ENCODE measurements at places on chromosomes 2 and 18.

DNA sequence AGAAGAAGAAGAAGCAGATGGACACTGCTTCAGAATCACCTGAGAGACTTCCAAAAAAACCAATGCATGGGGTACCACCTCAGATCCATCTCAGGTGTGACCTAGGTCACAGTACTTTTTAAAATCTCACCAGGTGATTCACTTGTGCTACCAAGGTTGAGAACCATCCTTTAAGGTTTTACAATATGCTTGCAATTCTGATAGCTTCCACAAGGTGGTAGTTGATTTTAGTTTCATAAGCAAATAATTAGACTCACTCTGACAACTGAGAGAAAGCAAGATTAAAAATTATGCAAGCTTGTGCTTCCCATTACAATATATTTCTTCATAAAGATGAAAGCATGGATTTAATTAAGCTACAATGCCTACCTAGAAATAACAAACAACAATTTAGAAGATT, 355.1 kb downstream of the EN1 start:
- no peak for DNase-seq

GRCh38 chr2:11945139-11946126, 199.0 kb downstream of the LPIN1 start:
- no peak for DNase-seq

DNA sequence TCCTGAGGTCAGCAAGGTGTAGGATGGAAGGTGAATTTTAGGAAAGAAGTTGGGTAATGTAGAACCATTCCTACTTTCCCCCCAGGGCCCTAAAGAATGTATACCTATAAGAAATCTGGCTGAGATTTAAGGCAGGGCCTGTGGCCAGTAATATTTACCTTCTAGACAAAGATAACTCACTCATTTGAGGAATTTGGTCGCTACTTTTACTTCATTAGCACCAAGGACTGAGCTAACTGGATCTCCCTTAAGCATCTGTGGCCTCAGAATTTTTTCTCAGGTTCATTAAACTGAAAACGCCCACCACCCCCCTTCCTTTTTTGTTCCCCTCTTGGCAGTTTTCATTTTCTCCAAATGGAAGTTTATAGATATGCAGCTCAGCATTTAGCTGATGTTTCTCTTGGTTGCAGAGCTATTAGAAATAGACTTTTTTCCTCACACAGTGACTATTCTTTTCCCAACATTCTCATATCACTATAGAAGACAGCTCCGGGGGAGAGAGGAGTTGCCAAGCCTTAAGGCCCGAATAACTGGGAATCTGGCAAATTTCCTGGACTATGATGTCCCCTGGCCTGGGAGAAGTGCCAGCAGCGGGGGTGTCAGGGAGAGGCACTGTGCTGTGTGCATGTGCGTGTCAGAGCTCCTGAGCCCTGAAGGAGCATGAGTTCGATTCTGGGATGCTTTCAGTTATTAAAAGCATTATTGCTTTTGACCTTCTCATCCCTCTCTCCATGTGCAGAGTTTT, 310.9 kb downstream of the PRKCE start:
- DNase-seq: peak; percentile 80

DNA sequence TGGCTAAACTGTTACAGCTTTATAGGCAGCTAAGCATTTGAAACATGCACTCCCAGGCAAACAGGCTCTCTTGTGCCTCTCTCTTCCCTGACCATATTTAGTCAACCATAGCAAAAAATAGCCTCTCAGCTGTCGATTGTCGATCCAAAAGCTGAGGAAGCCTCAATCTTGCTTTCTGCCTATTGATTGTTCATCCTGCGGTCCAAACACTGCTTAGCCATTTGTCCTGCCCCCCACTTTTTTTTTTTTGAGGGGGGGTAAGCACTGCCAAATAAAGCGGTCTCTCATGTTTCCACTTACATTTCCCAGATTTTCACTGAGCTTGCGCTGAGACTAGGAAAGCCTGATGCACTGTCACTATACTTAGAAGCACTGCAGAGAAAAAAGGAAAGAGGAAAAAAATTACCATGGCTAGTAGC, 90.8 kb downstream of the MIB1 start:
- DNase-seq: no peak

All from left lobe of liver (tissue), 2 donors.